Regular cardiac myocyte (primary cell): ENCODE measurements at places on chromosomes 1 and 21. TPM values are rescaled to one million over a fixed set of nuclear protein-coding genes. Genes with fewer than 3 reads are reported as not detected.

The MFAP2 gene
- total RNA-seq = 4.6 and 7.9 TPM in 2 replicates

The SLC9C2 gene
- total RNA-seq = 0.28 TPM in 1 of 2 replicates, not detected in the other

The RCC2 gene
- 39.2 and 95.9 TPM in 2 replicates for total RNA-seq

The SIM2 gene
- total RNA-seq = 0.19 and 5.4 TPM in 2 replicates

The ST7L gene
- 21.1 and 21.7 TPM in 2 replicates for total RNA-seq
